Occipital lobe (tissue), 3 donors: ENCODE measurements at places on chromosomes 7 and 10. TPM values are rescaled to one million over a fixed set of nuclear protein-coding genes. Genes with fewer than 3 reads are reported as not detected.

The SPDYE9 gene
- not detected for total RNA-seq

The ECHDC3 gene
- 5.6 TPM for total RNA-seq

The OR2A1 gene
- not detected for total RNA-seq

The CALML3 gene
- total RNA-seq: not detected

The ITGA8 gene
- 2.8 TPM for total RNA-seq

The PNLIPRP2 gene
- not detected for total RNA-seq

The CUZD1 gene
- 0.31 TPM for total RNA-seq

The LHFPL3 gene
- total RNA-seq: 26.2 TPM
